GM12864 (cell line): ENCODE measurements at places on chromosomes 1 and 21.

GRCh38 chr1:228510803-228511413 is 23.7 kb downstream of the RNF187 start:
- no peak for DNase-seq

- DNase-seq: no peak
Observed at GRCh38 chr1:216306830-216307229, 116.4 kb downstream of the USH2A start.

DNA sequence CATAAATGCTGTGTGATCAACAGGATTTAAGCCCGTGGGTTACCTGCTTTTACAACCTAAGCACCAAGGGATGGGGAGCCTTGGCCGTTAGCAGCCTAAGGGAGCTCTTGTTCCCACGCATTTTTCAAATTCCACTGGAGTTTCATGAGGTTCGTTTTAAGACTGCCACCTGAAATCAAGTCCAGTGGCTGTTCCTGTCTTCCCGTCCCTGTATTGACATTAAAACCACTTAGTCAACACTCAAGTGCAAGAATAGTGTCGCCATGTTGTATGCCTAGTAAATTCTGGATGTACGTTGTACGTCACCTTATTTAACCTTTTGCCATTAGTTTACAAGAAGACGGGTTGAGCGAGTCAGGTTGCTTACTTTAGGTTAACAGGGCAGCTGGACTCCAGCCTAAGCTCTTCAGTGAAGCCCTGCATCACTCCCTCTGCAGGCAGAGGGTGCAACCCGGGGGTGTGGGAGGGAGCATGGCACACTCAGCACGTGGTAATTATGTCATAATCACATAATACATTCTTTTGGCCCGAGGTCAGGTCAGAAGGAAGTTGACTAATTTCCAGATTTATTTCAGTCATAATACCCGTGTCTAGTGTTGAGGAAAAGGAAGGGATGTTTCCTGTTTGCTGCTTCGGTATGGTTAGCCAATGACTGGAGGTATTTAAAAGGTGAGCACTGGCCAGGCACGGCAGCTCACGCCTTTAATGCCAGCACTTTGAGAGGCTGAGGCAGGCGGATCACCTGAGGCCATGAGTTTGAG is 42.5 kb downstream of the CNST start:
- no peak for DNase-seq

- no peak for DNase-seq
Observed at GRCh38 chr1:224564454-224565084, 51.5 kb upstream of the CNIH3 start.

- no peak for DNase-seq
Observed at GRCh38 chr21:43684424-43684823, 25.1 kb downstream of the RRP1B start.

DNA sequence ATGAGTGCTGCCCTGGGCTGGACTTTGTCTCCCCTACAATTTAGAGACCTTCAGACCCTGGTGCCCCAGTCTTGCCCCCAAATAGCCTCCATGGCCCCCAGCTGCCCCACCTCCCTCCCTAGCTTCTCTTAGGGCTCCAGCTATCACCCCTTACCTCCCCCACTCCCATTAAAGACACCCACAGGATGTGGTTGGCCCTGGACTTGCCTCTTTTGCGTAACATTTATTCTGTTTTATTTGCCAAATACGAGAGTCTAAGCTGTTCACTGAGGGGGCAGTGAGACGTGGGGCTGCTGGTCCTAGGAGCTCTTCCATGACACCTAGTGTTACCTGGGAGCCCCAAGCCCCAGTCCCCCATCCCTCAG is 4.5 kb downstream of the ZC3H12A start:
- DNase-seq: no peak

- DNase-seq: no peak
Observed at GRCh38 chr1:53071915-53072314, 9.9 kb downstream of the PODN start.

- no peak for DNase-seq
Observed at GRCh38 chr21:35220301-35220700, 171.2 kb upstream of the RUNX1 start.
